Right renal cortex interstitium (tissue), 3 donors: ENCODE measurements at places on chromosomes 4 and X. TPM values are rescaled to one million over a fixed set of nuclear protein-coding genes. Genes with fewer than 3 reads are reported as not detected.

WNK3 gene
- 5.2 TPM for polyA plus RNA-seq

ASB12 gene
- 0.71 TPM for polyA plus RNA-seq

GIMD1 gene
- not detected for polyA plus RNA-seq

ANXA10 gene
- polyA plus RNA-seq: 0.17 TPM

CENPE gene
- 16.6 TPM for polyA plus RNA-seq

RAB41 gene
- 0.86 TPM for polyA plus RNA-seq

AMBN gene
- polyA plus RNA-seq: 1.7 TPM

PAGE5 gene
- not detected for polyA plus RNA-seq

CXorf66 gene
- polyA plus RNA-seq: not detected
